ENCODE measurements at places on chromosomes 4 and X.
A peak's percentile ranks its signal among the peaks of the same experiment; 100 is the strongest.

DNA sequence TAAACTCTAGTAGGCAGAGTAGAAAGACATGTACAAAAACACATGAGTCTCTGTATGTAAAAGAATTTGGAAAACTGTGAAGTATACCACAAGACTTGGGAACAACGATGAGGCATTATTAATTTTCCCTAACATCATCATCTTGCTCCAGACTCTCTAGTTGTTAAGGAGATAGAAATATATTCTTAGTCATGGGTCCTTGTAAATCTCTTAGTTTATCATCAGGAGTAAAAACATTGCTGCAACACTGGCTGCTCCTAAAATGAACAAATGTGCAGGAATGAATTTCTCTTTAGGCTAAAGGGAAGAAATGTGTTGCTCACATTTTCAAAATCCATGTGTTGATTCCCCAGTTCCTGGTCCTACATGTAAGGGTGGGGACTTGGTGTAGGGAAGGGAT lies 384.6 kb downstream of the STIM2 start:
- no peak for DNase-seq

- no peak for DNase-seq
These were observed 3.7 kb upstream of the SHOX start for GRCh38 chrX:626745-627509.

DNA sequence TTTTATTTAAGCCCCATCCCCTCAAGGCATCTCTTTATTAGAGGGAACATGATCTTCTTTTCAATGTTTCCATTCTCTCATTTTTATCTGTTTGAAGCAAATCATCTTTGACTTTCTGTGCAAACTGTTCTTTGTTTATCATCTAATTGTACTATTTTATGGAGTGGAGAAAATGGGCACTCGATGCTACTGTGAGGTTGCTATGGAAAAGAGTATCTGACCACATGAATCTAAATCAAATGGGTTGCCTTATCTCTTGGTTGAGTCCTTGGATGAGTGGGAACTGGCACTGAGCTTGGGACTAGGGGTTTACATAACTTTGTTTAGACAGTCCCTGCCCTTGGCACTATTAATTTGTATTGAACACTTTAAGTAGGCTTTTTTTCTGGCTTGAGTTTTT lies 9.1 kb downstream of the OCRL start:
- DNase-seq = no peak

DNA sequence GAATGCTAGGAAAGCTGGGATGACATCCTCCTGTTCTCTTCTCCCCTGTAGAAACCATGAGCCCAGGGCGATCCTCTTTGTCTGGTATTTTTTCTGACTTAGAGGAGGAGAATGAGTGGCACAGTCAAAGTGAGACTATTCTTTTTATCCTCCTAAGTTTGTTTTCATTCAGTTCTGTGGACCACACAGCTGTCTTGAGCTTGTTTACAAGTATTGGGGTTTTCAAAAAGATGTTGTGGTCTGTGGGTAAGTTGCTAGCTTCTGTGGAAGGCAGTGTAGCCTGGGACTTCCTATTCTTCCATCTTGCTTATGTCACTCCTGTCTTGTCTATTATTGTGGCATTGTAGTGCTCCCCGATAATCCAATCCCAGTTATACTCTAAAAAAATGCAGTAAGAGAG lies 223.0 kb downstream of the PAPSS1 start:
- DNase-seq = no peak

- DNase-seq = peak; percentile 61
These were observed 95.7 kb upstream of the ATXN3L start for GRCh38 chrX:13415509-13415908.

Measured in amniotic epithelial cell (primary cell).